Eye (tissue), 1 donor: ENCODE measurements at places on chromosomes 7 and 10.

GRCh38 chr10:118307220-118307619 lies 34.9 kb downstream of the FAM204A start:
- DNase-seq = peak; percentile 24

- no peak for DNase-seq
These were observed 44.7 kb downstream of the DNAJC12 start for GRCh38 chr10:67793313-67793712.

- no peak for DNase-seq
These were observed 27.8 kb downstream of the ENTPD1 start for GRCh38 chr10:95783741-95784140.

DNA sequence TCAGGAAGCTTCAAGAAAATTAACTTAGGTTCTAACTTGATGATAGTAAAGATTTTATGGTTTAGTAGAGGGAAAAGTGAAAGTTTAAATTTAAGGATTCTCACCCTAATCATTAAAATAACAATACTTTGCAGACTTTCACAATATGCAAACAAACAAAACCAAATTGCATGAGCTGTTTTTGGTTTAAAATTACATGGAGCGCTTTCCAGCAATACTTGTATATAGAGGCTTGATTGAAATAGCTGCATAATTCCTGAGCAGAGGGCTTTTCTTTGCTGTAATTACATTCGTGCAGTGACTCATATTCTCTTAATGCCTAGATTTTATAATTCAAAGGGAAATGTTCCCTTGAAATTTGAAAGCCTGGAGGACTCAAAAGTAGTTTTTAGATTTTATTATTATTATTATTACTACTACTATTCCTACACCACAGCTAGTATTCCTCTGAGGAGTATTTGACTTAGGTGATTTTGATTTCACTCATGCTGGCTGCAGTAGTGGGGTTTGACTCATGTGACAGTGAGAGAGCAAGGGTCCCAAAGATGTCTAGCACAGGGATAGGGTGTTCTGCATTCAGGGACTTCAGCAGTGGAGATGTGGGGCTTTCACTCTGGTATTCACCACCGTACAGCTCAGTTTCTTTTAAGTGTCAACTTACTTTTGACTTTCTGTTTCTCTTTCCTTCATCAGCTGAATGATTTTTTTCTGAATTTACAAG lies 138.1 kb downstream of the ADAM22 start:
- no peak for DNase-seq

DNA sequence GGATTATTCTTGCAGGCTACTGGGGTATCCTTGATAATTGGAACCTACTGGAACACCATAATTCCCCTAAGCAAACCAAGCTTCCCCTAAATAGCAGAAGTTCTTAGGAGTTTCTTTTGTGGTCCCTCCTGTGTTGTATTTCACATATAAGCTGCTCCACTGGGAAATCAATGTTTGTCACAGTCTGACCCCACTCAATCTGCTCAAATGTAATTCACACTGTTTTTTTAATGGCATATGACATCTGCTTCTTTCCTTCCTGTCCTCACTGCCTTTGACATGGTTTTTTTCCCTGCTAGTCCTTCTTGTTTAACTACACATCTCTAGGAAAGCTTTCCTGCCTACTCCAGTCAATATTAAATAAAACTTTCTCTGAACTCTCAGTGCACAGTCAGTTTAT lies 1.8 kb upstream of the PTPRZ1 start:
- no peak for DNase-seq

- no peak for DNase-seq
These were observed 5.8 kb downstream of the IKZF1 start for GRCh38 chr7:50310361-50310760.

DNA sequence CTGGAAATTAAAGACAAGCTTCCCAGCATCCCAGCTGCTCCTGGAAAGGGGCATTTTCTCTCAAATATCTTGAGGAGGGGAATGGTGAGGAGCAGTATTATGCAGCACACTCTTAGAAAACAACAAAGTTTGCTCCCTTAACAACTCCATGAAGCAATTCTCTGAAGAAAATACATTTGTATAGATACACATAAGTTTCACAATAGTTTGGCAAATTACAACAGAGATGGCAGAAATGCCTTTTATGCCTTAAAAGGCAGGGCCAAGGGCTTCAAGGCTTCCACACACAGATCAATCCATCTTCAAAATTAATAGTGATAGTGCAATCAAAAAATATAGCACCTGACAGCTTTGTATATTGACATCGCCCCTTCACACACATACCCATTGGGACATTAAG lies 12.2 kb downstream of the DGKI start:
- no peak for DNase-seq

GRCh38 chr7:116340943-116341907 lies 130.9 kb downstream of the TES start:
- no peak for DNase-seq

DNA sequence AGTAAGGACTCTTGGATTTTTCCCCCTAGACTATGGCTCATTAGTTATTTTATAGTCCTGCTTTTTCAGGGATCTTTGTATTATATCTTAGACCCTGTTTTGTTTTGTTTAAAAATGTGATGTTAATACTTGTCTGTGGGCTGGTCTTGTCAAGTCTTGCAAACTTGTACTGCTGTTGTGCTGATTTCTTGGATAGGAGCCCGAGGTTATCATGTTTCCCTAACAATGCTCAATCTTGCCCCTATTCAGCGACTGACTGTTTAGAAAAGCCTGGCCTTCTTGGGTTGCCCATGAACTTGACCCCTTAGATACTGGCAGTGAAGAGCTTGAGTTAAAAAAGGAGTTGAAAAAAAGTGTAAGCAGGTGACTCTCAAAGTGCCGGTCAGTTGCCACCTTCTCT lies 115.7 kb downstream of the KIAA1217 start:
- peak; percentile 27 for DNase-seq

DNA sequence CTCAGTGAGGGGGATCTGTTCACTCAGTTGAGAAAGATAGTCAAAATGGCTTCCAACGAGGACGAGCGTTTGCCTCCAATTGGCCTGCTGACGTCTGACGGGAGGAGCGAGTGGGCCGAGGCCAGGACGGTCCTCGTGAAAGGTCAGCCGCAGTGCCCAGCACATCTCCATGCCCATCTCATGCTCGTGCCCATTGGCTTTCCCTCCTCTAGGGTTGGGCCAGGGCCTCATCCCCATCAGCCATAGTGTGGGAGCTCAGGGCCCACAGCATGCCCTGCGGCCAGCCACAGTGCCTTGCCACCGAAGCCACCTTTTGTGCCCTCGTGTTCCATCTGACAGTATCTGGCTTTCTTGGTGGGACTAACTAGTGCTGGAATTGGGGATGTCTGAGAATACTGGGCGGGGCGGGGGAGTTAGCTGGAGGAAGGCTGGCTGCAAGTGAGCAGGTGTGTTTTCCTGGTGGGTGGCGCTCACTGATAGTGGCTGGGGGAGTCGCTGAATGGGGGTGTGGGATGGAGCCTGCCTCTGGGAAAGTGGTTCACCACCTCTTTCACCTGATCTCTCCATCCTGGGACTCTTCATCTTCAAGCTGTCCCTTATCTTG lies 13.9 kb downstream of the CHAT start:
- no peak for DNase-seq

DNA sequence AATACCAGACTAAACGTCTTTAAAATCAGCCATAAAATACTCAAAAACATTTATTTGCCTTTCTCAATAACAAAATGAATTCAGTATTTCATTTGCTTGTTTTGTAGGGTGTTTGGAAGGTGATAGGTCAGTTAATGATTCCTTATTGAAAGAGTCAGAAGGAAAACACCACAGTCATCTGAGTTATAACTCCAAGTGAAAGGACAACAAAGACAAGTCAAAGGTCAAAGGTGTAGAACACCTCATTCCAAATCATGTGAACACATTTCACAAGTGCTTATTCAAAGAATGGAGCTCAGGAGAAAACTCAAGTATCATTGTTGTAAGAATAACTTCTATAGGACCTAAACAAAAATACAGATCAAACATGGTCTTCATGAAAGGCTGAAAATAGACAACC lies 318.6 kb upstream of the PHF14 start:
- DNase-seq = no peak

DNA sequence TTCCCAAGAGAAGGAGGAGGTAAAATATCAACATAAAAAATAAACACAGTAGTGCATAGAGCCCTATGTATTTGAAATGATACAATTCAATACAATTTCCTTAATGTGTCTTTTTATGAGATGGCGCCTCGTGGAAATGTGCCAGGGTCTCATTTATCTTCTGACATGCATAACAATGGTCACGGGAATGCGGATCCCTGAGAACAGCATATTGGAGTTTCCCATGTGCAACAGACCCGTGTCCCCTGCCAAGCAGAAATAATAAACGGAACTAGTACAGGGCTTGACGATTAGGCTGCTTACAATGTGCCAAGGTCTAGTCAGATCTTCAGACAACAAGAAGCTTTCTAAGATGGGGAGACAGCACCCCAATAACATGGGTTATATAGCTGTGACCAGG lies 217.9 kb downstream of the ARHGAP21 start:
- no peak for DNase-seq

- DNase-seq = no peak
These were observed 31.0 kb upstream of the MKI67 start for GRCh38 chr10:128156999-128157755.

DNA sequence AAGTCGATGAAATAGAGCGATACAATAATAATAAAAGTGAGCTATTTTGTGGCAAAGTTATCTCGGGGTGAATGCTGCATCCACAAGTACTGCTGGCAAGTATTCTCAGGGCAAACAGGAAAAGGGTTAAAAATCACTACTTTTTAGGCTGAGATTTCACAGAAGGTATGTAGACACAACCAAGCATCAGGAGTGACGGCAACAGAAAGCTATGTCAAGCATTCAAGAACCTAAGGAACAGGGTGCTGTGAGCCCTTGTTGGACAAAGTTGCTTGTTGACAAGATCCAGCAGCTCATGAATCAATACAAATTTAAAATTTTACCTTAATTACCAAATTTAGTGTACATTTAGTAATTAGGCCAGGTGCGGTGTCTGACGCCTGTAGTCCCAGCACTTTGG lies 41.2 kb upstream of the C1QL3 start:
- DNase-seq = no peak

DNA sequence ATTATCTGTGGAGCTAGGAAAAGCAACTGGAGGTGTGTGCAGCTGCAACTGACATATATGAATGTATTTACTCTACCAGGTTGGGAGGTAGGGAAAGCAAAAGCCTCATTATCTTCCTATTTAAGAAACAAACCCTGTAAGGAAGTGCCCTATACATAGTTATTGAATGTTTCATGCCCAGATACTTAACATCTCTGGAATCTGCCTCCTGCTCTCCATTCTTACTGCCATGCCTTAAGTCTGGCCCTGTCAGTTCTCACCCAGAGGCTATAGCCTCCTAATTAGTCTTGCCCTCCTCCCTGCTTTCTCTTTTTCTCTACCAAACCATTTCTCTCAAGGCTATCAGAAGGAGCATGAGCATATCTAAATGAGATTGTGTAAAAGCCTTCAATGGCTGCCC lies 542.6 kb upstream of the LRRN3 start:
- DNase-seq = no peak

- DNase-seq = peak; percentile 2
These were observed 195.2 kb upstream of the FOXK1 start for GRCh38 chr7:4486907-4487306.

DNA sequence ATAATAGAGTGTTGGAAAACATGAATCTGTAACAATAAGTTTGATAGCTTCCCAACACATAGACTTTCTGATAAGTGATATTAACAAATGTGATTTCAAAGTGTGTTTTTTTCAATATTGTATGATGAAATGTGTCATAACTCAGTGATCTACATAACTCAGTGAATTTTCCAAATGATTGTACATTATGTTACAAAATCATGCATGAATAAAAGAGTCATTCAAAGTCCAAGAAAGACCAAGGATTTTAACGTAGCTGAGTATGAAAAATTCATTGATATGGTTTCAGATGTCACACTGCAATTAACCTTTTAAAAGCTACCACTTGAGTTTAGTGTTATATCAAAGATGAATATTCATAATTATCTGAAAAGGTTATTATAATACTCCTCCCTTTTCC lies 111.2 kb downstream of the MYOF start:
- no peak for DNase-seq

DNA sequence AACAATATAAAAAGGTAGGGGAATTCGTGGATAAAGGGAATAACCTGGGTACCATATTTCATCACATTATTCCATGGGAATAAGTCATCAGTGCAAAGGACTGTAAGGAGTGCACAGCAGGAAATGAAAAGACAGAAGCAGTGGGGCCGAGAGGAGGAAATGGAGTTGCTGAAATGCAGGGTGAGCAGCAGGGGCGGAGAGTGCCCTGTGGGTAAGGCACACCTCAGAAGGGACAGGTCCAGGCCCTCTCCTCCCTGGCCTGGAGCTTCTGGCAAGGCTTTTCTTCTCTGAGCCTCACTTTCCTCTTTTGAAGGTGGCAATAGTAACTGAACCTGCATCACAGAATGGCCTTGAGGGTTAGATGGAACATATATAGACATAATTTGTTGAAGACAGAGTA lies 26.2 kb downstream of the IKZF1 start:
- no peak for DNase-seq

DNA sequence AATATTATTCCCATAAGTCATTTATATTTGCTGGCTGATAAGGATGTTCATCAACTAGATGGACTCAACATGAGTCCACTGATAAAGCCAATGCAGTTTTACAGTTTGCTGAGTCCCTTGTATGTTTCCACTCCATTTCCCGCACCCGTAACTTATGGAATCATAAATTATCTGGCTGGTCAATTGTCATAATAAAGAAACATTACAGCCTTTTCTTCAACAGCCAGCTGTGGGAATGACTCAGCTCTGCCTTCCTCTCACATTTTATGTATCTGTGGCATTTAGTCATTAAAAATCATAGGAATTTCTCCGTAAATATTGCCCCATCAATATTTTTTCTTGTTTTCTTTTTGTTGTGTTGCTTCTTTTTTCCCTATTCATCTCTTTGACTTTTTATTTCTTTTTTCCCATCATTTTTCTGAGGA lies 22.3 kb upstream of the TMEM26 start:
- DNase-seq = no peak

DNA sequence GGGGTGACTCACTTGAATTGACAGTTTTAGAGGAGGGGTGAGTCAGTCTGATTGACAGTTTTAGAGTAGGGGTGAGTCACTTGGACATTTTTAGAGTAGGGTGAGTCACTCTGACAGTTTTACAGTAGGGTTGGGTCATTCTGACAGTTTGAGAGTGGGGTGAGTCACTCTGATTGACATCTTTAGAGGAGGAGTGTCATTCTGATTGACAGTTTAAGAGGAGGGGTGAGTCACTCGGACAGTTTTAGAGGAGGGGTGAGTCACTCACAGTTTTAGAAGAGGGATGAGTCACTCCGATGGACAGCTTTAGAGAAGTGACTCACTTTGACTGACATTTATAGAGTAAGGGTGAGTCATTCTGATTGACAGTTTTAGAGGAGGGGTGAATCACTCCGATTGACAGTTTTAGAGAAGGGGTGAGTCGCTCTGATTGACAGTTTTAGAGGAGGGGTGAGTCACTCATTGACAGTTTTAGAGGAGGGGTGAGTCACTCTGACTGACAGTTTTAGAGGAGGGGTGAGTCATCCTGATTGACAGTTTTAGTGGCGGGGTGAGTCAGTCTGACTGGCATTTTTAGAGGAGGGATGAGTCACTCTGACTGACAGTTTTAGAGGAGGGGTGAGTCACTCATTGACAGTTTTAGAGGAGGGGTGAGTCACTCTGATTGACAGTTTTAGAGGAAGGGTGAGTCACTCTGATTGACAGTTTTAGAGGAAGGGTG lies 595.9 kb downstream of the DNAJB6 start:
- DNase-seq = peak; percentile 28
